HCT116 (cell line): ENCODE measurements at places on chromosomes 13 and 19. TPM values are rescaled to one million over a fixed set of nuclear protein-coding genes. Genes with fewer than 3 reads are reported as not detected.

CNOT3 gene
- 76.7 TPM for total RNA-seq

SCAF1 gene
- total RNA-seq, result 96.8 TPM

CGB1 gene
- total RNA-seq, result 0.76 TPM

CYP2S1 gene
- total RNA-seq, result 17.6 TPM

RNF17 gene
- not detected for total RNA-seq

SIGLEC7 gene
- total RNA-seq, result not detected
